ENCODE measurements at places on chromosomes 13 and 19.

DNA sequence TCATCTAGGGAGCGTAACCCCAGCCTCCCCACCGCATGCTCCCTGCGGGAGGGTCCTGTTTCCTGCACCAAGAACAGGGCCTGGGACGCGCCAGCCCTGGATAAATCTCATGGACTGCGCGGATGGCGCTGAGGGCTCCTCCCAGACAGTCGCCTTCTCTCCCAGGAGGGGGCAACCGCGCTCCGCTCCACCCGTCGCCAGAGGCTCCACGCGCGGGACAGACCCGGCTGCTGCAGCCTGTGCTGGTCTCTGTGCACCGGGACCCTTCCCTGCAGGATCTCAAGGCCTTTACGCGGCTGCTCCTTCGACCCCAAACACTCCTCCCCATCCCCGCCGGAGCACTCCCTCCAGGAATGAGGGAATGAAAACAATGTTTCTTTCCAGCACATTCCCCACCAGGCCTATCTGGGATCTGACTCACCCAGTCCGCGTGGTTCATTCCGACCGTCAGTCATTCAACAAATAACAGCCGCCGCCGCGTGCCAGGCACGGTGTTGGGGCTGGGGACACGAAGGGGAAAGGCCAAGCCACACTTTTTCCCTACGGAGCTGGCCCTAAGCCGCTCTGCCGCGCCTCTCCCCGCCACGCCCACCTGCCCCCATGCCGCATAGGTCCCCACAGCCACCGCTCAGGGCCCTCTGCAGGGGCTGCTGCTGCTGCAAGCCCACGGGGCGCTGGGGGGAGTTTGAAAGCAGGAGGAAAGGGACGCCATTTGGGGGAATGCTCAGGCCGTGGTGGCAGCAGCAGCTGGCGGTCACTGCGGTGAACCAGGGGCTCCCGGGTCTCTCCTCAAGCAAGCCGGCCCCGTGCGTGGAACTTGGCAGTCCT lies 6.0 kb downstream of the PNMA8B start:
- DNase-seq, result no peak

- no peak for DNase-seq
Observed at GRCh38 chr19:9041023-9041422, 30.8 kb upstream of the MUC16 start.

DNA sequence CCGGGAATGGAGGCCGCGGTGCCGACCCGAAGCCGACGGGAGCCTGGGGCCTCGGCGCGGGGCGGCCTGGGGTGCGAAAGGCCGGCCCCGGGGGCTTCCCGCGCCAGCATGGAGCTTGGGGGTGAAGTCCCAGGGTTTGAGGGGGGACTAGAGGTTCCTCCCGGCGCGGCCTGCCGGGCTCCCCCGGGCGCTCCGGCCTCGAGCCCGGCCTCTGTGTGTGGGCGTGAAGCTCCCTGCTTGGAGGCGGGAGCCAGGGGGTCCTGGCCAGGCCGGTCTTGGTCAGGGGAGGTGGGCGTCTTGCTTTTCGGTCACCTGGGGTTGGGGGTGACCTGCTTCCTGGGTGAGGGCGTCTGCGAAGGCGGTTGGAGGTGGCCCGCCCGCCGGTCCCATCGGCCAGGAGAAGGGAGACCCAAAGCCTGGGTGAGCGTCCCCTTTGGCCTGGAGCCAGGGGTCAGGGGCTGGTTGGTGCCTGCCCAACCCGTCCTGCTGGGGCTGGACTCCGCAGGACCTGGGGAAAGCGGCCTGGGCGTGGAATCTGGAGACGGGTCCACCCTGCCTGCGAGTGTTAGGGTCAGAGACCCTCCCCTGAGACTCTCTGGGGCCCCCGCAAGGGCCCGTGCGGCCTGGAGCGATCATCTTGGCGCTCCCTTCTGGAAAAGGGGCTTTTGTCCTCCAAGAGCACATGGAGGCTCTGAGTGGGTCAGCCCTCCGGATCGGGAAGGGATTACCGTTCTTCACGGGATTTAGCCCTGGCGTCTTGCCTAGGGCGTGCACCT lies 535 bp downstream of the BSG start:
- DNase-seq, result no peak

- DNase-seq, result no peak
Observed at GRCh38 chr19:939922-940321, 14.1 kb downstream of the ARID3A start.

DNA sequence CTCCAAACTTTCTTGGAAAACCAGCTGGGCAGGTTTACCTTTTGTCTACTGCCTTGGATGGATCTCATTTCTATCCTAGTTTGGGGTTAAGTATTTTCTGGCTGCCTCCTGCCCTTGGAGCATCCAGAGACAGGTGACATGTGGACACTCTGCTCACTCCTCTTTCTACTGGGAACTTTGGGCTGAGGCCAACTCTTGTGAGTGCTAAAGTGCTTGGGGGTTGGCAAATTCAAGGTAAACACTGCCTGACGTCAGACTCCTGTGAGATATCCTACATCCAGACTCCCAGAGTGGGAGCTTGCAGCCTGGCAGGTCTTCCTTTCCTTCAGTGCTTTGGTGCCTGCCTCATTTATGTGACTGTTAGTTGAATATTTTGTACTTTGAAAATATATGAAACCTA lies 388.1 kb downstream of the KCNRG start:
- no peak for DNase-seq

All from activated T-cell treated with anti-CD3 and anti-CD28 coated beads for 48 hours (primary cell).